ENCODE measurements at places on chromosomes 12 and 14.

GRCh38 chr14:63993992-63994391 is 141.2 kb downstream of the SYNE2 start:
- DNase-seq = no peak

GRCh38 chr12:25797949-25798348 is 160.5 kb upstream of the RASSF8 start:
- no peak for DNase-seq

DNA sequence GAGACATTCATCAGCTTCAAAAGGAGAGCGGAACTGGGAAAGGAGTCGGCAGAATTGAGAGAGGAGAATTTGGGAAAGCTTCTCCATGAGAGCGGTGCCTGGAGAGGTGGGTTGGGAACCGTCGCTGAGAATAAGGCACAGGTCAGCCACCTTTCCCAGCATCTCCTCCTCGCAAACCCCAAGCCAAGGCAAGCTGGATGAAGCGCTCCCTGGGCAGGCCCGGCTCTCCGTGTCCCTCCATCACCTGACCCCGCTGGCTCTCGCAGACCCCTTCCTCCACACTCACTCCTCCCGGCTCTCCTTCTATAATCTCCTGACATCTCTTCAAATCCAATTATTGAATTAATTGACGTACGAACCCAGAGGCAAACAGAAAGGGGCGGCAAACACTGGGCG is 18.9 kb upstream of the ATP5MC2 start:
- DNase-seq = no peak

- no peak for DNase-seq
These were observed 9.1 kb upstream of the GLT1D1 start for GRCh38 chr12:128844031-128844635.

- DNase-seq = no peak
These were observed 209.7 kb downstream of the CACNA1C start for GRCh38 chr12:2262449-2262848.

DNA sequence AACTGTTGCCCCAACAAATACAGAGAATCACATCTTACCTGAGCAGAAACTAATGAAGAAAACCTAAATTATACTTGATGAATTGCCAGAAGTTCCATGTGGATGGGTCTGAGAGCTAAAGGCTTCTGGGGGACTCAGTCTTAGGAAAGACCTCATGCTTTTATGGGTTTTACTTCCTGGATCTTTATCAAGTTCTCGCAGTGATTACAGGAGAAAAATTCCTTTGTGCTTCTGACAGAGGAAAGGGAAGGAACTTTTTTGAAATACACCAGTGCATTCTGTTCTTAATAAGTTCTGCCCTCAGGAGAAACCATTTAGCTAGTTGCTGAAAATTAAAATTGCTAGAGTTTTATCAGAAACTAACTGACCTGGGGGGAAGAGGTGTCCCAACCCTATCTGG is 203.9 kb upstream of the KITLG start:
- no peak for DNase-seq

DNA sequence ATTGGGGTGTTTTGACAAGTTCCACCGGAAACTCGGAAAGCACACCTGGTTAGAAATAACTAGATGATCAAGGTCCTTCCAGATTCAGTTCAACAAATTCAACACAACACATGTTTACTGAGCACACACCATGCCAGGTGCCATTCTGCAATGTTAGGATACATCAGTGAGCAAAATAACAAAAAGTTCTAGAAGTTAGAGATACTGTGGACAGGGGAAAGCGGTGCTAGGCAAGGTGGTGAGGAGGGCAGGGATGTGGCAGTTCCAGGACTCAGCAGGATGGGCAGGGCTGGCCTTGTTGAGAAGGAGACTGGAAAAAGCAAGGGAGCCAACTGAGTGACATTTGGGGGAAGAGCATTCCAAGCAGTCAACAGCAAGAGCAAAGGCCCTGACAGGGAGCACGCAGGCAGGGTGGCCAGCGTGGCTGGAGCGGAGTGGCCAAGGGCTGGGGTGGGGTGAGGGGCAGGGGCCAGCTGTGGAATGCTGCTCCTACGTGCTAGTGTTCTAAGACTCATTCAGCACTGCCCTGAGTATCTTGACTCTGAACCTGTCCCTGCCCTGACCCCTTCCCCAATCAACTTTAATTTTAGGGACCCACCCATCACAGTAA is 19.4 kb upstream of the FAIM2 start:
- no peak for DNase-seq

GRCh38 chr14:63046339-63047268 is 1.3 kb upstream of the KCNH5 start:
- no peak for DNase-seq

- DNase-seq = no peak
These were observed 8.8 kb downstream of the SLC38A2 start for GRCh38 chr12:46363582-46364299.

DNA sequence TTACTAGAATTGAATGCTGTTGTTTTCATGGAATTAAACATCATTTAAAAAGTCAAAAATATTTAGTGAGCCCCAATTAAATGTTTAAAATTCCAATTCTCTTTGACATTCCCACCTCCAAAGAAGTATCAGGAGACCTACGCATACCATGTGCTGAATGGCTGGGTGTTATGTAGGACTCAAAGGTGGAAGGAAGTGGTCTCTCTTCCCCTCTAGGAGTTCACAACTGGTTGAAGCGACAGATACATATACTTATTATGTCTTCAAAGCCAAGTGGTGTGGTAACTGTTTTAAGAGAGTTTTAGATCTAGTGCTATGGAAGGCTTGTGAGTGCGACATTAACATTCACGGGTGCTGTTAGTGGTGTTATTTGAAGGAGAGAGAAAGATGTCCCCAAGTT is 464.0 kb downstream of the ATP23 start:
- DNase-seq = no peak

- DNase-seq = no peak
These were observed 107.5 kb downstream of the FAR2 start for GRCh38 chr12:29256598-29256997.

- no peak for DNase-seq
These were observed 5.9 kb upstream of the GNB3 start for GRCh38 chr12:6834873-6835272.

GRCh38 chr12:87943762-87944161 is 85.4 kb downstream of the C12orf50 start:
- no peak for DNase-seq

GRCh38 chr12:9319044-9319841 is 111.0 kb upstream of the PZP start:
- DNase-seq = no peak

DNA sequence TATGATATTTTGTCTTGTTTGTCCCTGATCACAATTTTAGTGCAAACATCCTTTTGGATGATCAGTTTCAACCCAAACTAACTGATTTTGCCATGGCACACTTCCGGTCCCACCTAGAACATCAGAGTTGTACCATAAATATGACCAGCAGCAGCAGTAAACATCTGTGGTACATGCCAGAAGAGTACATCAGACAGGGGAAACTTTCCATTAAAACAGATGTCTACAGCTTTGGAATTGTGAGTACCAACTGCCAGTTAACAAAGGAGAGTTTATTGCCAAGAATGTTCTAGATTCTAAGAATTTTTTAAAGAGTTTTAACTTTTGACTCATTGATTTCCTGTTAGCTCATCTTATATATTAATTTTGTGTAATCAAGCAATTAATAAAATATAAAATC is 55.4 kb downstream of the IRAK3 start:
- DNase-seq = no peak

DNA sequence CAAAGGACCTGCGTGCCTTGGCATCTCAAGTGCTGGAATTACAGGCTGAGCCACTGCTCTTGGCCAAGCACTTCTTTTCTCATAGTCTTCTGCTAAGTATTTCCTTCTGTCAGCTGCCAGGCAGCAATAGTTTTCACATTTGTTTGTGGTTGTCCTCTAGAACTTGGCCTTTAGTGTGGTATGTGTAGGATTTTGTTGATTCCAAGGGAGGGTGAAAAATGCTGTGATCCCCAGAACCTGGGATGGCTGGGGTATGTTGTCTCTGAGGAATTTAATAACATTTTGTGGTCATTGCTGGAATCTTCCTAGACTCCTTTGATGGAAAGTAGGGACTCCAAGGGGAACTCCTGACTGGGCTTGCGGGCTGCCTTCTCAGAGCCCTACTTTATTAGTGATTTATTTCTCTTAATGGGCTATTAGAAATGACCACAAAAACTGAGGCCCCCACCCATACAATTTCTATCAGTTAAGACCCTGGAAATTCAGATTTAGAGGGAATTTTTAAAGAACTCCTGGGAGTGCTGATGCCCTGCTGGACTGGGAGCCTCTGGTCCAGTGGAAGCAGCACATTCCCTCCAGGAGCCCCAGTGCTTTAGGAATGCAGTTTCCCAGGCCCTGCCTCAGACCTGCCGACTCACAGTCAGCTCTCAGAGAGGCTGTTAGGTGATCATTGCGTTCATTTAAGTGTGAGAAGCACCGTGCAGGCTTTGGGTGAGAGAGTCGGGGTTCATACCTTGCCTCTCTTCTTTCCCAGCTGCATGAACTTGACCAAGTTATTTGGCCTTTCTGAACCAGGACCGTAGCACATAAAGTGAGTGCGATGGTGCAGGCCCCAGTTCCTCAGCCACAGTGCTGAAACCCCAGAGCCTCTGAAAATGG is 22.7 kb downstream of the TRAF3 start:
- DNase-seq = no peak

GRCh38 chr12:27966870-27967269 is 5.7 kb downstream of the PTHLH start:
- DNase-seq = no peak

DNA sequence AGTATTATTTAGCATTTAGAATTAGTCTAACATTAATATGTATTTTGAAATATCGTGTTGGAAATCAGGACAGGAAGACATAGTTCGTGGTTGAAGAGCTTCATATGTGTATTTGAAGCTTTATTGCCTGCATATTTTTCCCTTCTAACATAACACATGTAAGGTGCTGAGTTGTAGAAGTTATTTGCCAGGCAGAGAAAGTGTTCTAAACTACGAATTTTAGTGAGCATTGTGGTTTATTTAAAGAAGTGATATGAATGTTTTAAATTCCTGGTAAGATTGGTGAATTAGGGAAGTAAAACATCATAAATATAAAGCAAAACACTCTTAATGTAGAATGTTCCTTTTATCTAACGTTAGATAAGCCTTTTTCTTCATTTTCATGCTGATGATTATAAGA is 2.5 kb downstream of the RASSF3 start:
- no peak for DNase-seq

DNA sequence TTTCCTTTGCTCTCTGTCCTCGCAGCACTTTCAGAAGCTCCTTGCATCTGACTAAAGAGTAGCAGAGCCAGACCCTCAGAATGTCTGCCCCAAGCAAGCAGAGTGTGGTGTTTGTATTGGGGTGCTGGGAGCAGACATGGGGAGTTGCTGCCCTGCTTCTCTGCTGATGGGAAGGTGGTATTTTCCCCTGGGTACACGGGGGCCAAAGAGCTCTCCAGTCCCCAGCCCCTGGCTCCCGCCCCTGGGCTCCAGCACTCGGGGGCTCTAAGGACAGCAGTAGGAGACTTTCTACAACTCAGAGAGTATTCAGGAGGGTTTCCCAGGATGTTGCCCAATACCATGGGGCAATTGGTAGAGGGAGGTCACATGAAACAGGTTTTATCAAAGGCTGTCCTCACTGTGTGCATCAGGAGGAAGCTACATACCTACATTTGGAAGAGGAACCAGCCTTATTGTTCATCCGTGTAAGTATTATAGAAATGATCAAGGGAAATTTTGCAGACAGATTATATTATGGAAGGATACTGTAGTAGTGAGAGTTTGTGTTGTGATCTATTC is 50.3 kb downstream of the DAD1 start:
- no peak for DNase-seq

- DNase-seq = no peak
These were observed 190.6 kb downstream of the PHLDA1 start for GRCh38 chr12:75840994-75841355.

GRCh38 chr14:79730953-79731352 is 480.4 kb downstream of the DIO2 start:
- DNase-seq = no peak

DNA sequence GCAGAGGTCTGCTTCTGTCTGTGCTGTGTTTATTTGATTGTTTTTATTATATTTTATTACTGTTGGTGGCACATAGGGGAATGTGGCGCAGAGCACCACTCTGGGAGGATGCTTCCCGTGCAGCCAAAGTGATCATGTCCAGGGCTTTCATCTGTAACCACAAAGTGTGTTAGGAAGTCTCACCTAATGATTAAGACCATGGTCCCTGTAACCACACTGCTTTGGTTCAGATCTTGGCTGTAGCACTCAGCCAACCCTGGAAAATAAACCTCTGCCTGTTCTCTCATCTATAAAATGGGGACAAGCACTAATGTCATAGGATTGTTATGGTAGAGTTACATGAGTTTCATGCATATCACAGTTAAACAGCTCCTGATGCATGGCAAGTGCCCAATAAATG is 1.9 kb downstream of the RESF1 start:
- no peak for DNase-seq

DNA sequence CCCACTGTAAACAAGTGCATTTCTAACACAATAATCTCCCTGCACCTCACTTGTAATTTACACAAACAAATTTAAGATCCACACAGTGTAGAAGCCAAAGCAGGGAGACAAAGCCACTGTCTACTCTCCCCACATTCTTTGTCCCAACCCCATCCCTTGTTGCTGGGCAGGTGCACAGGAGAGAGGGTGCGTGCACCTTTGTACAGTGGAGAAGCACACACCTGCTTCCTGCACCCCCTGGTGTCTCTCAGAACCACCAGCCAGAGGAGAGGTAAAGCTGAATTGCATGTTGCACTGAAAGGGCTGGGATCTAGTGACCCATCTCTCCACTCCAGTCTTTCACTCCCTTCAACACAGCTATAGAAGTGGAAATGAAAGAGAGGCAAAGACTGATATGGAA is 51.4 kb upstream of the IFNG-AS1 start:
- no peak for DNase-seq

- no peak for DNase-seq
These were observed 56.6 kb downstream of the TTC9 start for GRCh38 chr14:70698288-70698687.

DNA sequence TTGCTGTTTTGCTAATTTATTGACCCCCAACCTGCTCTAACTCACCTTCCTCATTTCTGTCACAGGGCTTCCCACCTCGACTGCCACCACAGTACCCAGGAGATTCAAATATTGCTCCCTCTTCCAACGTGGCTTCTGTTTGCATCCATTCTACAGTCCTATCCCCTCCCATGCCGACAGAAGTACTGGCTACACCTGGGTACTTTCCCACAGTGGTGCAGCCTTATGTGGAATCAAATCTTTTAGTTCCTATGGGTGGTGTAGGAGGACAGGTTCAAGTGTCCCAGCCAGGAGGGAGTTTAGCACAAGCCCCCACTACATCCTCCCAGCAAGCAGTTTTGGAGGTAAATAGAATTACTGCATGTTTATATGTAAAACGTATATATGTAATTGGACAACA is 68.8 kb downstream of the RAD52 start:
- DNase-seq = no peak

GRCh38 chr12:106044773-106045172 is 94.0 kb downstream of the NUAK1 start:
- DNase-seq = no peak

GRCh38 chr14:68075382-68076029 is 255.9 kb downstream of the RAD51B start:
- no peak for DNase-seq

- no peak for DNase-seq
These were observed 83.2 kb downstream of the DAD1 start for GRCh38 chr14:22505697-22506377.

Measured in NCI-H2081 treated with DMSO at 0.1 percent for 48 hours (cell line).